Suprapubic skin (tissue), 4 donors: ENCODE measurements at places on chromosomes 1 and 21. TPM values are rescaled to one million over a fixed set of nuclear protein-coding genes. Genes with fewer than 3 reads are reported as not detected.

GRCh38 chr1:94929351-94930217 lies 2.7 kb upstream of the CNN3 start:
- no peak for DNase-seq

DNA sequence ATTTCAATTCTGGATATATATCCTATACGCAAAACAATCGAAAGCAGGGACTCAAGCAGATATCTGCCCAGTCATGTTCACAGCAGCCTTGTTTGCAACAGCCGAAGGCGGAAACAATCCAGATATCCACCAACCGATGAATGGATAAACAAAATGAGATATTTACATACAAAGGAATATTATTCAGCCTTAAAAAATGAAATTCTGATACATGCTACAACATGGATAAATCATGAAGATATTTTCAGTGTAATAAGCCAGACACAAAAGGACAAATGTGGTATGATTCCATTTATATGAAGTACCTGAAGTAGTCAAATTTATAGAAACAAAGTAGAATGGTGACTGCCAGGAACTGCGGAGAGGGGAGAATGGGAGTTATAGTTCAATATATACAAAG lies 15.6 kb downstream of the GATAD2B start:
- DNase-seq = no peak

OR2M3 gene
- not detected for total RNA-seq

REG4 gene
- total RNA-seq = not detected

GRCh38 chr21:37458669-37459276 lies 92.2 kb downstream of the DYRK1A start:
- DNase-seq = no peak

DNA sequence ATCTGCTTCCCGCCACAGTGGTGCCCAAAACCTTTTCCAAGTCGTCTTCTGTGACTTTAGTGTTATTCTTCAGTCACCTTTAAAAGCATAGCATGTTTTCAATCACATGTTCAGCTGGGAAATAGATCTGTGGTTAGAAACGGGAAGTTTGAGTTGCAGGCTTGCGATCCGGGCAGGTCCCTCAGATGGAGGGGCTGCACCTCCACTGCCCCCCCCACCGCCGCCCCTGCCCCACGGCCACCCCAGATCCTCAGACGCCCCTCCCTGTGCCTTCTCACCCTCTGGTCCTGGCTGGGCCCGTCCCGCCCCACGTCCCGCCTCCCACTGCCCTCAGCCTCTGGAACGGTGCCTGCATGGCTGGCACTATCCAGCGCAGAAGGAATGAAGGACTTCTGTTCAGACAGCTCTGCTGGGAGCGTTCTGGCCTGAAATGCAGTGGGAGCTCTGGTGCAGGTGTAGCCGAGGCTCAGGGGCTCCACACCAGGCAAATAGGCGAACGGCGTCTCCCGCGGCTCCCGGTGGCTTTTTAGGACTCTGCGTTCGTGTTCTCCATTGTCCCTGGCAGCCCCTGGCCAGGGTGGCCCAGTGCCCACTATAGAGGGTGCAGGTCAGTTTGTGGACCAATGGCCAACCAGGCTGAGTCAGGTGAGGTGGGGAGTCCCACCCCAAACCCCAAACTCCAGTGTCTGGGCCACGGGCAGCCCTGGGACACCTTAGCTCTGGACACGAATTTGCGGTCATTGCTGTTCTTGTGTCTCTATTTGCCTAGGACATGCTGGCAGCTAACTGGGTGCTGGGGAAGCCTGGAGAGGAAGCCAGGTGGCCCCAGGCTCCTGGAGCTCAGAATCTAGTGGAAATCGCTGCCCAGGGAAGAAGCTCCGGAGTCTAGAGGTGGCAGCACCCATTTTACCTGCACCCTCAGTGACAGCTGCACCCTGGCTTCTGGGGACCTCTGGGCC lies 67.1 kb downstream of the FAAP20 start:
- no peak for DNase-seq

GRCh38 chr1:197692965-197693364 lies 82.3 kb downstream of the DENND1B start:
- no peak for DNase-seq
